ENCODE measurements at places on chromosomes 16 and 17.

GRCh38 chr16:86865851-86866662 lies 287.7 kb downstream of the FOXL1 start:
- no peak for DNase-seq

DNA sequence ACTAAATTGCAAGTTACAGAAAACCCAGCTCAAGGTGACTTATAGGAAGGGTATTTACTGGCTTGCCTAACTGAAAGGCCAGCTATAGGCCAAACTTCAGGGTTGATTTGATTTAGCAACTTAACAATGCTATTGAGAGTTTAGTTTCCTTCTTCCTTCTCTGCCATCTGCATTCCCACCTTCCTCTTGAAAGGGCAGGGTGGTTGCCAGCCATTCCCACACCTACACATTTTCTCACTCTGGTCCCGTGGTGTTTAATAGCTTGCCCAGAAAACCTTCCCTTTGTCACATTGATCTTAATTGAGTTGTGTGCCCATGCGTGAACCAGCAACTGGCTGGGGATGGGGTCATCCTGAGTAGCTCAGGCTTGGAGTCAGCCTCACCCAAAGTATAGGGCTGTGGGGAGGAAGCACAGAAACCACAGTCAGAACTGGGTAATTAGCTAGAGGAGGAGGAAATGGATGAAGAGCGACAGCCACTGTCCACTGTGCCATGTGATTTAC lies 194.7 kb downstream of the SPECC1 start:
- DNase-seq = peak; percentile 26

DNA sequence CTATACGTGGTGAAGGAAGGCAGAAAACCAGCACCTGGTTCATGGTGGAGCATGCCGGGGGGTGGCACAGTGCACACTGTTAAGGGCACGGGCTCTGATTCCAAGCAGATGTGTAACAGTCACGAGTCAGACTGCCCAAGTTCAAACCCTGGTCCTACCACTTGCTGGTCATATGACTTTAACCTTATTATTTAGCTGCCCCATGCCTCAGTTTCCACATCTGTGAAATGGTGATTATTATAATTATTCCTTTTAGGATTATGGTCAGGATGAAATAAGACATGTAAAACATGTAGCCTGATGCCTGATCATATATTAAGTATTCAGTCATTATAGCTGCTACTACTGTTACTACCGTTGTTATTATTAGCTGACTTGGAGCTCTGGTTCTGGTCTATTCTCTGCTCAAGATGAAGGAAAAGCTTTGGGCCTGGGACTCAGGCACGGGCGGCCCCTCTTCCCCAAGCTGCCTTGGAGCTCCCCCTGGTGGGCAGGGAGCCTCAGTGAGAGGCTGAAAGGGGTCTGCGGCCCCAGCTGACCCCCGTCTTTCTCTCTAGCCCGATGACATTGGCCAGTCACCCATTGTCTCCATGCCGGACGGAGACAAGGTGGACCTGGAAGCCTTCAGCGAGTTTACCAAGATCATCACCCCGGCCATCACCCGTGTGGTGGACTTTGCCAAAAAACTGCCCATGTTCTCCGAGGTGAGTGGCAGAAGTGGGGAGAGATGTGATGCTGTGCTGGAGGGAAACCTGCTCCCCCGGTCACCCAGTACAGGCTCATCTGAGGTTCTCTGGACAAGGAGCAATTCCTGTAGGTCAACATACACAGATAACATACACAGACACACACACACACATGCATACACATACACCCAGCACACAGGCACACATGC lies 14.0 kb downstream of the NR1D1 start:
- peak; percentile 81 for DNase-seq

- DNase-seq = no peak
Observed at GRCh38 chr16:63617047-63617989, 1504.5 kb downstream of the CDH11 start.

- DNase-seq = no peak
Observed at GRCh38 chr17:43151880-43152456, 19.0 kb upstream of the NBR1 start.

GRCh38 chr16:74607310-74607961 lies 522 bp upstream of the GLG1 start:
- DNase-seq = peak; percentile 40

DNA sequence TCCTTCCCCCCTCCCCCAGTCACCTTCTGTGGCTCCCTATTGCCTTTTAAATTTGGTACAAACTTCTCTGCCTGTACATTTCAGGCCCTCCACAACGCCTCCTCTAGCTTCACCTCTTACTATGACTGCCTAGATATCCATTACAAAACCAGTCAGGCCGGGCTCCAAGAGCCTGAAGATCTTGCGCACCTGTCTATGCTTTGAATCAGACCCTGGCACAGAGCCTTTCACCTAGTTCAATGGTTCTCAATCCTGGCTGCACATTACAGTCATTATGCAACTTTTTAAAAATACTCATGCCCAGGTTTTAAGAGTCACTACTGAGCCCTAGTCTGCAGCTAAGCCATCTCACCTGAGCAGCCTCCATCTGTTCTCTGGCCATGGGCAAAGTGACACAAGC lies 1.6 kb upstream of the GAS7 start:
- no peak for DNase-seq

GRCh38 chr16:84498223-84498610 lies 6.2 kb downstream of the MEAK7 start:
- DNase-seq = no peak

- no peak for DNase-seq
Observed at GRCh38 chr16:3959148-3959547, 78.6 kb upstream of the CREBBP start.

DNA sequence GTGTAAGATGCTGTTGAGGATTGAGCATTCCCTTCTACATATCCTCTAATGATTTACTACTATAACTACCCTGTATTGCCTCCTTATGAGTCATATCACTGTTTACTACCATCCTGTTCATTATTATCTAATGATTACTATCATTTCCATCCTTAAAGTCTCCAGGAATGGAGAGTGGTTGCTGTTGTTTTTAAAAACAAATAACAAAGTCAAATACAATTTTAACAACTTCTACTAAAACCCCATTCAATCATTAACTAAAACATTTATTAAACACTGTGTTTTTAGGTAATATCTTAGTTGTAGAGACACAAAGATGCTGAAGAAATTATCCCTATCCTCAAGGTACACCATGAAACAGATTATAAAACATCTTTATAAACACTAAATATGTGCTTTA lies 126.9 kb downstream of the BRIP1 start:
- no peak for DNase-seq

DNA sequence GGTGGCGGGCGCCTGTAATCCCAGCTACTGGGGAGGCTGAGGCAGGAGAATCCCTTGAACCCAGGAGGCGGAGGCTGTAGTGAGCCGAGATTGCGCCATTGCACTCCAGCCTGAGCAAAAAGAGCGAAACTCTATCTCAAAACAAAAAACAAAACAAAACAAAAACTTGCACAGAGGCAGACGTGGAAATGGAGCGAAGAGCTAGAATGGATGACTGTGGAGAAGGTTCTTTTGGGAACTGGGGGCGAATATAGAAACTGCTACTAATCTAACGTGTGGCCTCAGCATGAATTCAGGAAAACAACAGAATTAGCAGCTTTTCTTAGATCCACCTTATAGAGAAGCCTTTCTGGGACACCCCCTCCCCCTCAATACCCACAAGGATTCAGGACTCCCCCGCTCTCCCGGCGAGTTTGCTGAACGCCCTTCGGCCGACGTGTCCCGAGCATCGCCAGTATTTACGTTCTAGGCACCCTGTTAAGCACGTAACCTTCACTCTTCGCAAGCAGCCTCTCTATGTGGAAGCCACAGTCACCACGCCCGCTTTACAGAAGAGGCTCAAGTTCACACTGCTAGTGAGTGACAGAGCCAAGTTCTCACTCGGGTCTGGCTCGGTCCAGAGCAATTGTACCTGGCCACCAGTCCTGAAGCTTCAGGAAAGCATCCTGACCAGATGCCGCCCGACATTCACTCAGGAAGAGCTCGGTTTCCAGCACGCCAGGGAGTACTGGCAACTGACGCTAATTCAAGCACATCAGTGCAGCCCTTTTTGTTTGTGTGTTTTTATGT lies 13.3 kb upstream of the ABR start:
- no peak for DNase-seq

- DNase-seq = peak; percentile 73
Observed at GRCh38 chr17:7220593-7221277, 997 bp downstream of the ACADVL start.

DNA sequence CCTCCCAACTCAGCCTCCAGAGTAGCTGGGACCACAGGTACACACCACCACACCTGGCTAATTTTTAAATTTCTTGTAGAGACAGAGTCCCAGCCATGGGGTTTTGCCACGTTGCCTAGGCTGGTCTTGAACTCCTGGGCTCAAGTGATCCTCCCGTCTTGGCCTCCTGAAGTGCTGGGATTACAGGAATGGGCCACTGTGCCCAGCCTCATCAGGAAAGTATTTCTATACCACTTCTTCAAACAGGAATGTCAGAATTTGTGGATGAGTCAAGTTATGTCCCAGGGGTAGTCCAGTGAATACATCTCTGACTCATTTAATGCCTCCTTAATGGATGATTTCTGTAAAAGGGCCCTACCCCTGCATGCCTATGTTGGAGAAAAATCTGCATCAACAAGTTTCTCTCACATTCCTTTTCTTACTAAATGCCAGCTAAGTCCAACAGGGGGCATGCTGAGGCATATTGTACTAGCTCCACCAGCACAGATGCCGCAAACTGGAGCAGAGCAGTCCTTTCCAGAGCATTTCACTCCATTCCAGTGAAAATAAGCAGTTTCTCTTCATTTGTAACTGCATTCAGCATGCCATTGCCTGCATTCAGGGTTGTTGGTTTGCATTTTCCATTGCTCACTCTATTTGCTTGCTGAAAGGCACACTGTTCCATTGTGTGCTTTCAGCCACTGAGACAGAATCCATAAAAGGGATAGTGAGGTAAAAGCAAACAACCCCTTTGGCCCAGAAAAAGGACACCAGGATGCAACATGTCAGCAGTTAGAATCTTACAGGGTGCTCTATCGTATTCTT lies 5.3 kb upstream of the CAVIN1 start:
- DNase-seq = no peak

DNA sequence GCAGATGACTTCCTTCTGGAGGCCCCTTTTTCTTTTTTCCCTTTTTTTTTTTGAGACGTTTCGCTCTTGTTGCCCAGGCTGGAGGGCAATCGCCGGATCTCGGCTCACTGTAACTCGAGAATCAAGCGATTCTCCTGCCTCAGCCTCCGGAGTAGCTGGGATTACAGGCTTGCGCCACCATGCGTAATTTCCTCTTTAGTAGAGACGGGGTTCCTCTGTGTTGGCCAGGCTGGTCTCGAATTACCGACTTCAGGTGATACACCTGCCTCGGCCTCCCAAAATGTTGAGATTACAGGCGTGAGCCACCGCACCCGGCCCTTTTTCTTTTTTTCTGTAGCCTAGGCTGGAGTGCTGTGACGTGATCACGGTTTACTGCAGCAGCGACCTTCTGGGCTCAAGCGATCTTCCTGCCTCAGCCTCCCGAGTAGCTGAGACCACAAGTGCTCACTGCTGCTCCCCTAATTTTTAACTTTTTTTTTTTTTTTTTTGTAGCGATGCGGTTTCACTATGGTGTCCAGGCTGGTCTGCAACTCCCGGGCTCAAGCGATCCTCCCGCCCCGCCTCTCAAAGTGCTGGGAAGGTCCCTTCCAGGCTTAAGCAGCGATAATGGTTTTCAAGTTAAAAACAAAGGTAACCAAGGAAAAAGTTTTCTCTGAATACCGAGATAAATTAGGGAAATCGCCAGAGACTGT lies 956 bp upstream of the IST1 start:
- no peak for DNase-seq

- DNase-seq = no peak
Observed at GRCh38 chr17:42530952-42531454, 5.0 kb upstream of the NAGLU start.

DNA sequence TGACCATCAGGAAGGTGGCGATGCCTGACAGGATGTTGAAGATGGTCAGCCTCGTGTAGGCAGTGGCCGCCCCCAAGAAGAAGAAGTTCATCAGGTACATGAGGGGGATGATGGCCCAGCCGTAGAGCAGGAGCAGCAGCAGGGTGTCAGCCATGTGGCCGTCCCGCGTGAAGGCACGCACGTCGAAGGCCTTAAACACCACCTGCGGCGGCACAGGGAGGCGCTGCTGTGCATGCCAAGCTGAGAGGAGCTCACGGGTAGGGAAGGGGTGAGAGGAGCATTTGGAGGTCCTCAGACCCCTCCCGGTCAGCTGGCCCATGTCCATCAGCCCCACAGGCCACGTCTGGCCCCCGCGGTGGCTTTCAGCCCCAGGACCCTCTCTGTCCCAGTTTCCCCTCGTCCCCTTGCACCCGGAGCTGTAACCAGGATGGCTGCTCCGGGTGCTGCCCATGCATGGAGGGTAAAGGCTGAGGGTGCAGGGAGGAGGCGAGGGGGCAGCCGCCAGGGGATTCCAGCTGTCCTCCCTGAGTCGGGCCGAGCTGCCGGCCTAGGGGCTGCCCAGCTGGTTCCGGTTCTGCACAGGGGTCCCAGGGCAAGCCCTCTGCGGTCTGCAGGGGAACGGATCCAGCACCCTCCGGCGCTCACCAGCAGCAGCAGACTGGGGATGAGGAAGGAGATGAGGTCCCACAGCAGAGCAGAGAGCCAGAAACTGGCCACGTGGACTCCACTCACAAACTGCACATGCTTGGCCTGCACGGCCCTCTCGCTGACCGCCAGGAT lies 17.1 kb upstream of the RNPS1 start:
- DNase-seq = no peak

GRCh38 chr17:55527540-55528118 lies 16.4 kb upstream of the SMIM36 start:
- DNase-seq = no peak

GRCh38 chr16:5875416-5875815 lies 777.8 kb upstream of the EEF2KMT start:
- DNase-seq = no peak

GRCh38 chr17:13490427-13490826 lies 111.3 kb downstream of the HS3ST3A1 start:
- no peak for DNase-seq

DNA sequence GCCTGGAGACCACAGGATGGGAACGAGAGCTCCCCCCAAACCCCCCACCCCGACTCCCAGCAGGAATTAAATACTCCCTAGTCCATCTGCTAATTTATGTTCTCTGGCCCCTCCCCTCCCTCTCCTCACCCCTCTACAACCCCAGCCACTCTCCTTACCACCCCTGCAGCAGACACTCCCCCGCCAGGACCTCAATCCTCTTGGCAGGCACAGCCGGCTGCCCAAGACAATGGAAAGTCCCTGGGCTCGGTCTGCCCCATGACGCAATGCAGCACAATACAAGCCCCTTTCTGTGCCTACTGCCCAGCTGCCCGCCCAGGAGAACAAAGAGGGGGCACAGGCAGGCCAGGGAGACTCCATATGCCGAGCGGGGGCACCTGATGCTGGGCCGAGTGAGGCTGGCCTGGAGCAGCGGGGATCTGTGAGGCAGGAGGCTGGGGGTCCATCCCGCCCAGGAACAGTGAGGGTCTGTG lies 30.3 kb upstream of the CDC42EP4 start:
- no peak for DNase-seq

- no peak for DNase-seq
Observed at GRCh38 chr16:50272111-50272571, 5.8 kb downstream of the ADCY7 start.

Data from GM20000 (cell line).